ENCODE measurements at places on chromosomes 3 and 15.

DNA sequence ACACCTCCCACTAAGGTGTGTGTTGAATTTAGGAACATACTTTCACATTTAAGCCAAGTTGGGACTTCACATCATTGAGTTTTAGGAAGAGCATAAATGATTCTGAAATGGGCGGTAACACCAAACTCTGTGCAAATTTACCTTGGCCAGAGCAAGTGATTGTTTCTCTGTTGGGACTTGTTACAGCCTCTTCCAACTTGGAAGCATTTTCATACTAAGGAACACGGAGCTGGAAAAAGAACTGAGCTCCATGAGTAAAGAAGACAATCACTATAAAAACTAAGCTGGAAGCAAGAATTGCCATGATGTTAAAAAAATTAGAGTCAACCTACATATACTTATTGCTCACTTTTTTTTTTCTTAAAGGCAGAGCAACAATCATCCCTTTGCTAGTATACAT lies 371.3 kb downstream of the ERC2 start:
- DNase-seq = no peak

DNA sequence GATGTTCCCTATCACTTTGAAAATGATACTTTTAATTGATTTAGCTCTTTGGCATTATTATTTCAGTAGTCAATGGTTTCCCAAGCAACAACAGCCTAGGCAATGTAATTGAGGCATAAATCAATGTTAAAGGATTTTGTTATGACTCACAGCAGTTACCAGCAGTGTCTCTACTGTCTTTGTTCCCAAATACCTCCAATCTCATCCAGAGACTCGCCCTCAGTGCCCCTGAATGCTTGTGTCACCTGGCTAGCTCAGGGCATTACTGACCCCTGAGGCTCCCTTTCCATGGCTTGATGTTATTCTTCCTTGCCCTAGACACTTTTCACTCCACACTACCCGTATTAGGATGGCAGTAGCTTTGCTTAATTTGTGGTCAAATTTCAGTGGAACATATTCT lies 227.2 kb downstream of the SQOR start:
- no peak for DNase-seq

DNA sequence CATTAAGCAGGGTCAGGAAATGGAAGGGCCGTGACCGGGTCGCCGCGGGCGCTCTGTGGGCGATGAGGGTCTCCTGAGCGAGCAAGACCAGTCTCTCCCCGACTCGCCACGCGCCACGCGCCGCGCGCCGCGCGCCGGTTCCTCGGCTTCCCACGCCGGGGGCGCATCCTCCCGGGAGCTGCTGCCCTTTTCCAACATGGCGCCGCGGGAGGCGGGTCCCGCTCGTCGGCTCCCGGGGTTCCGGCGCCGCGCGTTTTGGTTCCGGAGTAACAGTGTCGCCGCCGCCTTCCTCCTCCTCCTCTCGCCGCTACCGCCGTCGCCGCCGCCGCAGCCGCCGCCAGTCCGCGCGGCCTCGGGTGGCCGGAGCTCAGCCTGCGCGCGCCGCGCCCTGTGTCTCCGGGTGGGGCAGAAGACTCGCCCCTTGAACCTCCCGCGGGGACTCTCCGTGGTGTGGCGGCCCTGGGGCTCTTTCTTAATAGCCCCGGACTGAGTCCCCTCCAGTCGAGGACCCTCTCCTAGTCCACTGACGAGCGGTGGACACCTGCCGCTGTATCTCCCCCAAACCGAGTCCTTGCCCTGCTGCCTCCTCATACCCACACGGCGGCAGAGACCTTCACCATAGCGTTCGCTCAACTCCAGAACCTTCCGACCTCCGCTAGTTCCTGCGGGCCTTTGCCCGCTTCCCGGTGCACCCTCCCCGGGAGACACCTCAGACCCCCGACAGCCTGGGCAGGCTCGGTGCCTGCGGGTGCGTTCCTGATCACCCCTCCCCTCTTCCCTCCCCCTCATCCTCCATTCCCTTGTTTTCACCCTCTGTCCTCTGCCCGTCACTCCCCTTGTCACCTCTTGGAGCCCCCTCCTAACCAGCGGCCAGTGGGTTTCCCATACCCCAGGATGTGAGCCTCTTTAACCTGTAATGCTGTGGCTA lies at the start of gene MAP2K5:
MAP2K5 (plus strand) TSS at position 284 of the 928 bp plus-strand sequence; CDS start at position 917, 633 bp downstream.
- DNase-seq = no peak

DNA sequence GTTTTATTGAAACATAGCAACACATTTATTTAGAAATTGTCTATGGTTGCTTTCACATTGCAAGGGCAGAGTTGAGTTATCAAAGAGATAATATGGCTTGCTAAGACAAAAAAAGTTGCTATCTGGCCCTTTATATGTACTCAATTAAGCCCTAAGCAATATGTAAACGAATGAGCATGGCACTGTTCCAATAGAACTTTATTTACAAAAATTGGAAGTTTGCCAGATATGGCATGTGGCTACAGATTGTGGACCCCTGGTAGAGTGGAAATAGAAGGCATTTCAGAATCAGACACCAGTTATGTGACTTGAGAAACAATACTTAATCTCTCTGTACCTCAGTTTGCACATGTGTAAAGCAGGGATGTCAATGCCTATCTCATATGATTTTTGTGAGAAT lies 515.6 kb upstream of the SGO1 start:
- no peak for DNase-seq

DNA sequence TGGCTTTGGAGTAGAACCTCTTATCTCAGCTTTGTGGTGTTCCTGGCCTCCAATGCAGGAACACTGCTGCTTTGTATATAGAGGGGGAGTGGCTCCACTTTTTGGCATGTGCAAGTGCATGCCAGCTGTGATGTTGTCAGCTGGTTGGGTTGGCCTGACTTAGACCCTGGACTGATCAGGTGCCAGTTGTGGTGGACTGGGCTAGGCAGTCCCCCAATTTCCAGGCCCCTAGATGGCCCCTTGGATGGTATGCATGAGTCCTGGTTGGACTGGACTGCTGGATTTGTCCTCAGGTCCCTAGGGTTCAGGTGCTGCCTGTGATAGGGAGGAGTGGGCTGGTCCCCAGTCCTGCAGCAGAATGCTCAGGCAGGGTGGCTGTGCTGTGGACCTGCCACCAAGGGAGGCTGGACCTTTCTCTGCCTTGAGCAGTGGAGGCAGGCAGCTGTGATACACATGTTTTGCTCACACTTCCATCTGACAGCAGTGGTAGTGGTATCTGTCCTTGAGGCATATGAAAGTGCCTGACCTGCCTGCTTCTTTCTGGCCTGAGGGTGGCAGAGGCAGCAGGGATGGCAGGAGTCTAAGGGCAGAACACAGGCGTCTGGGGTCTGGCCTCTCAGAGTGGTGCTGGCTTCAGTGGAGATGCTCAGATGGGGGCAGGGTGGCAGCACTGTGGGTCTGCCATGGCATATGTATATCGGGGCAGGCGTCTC lies 74.8 kb downstream of the STXBP5L start:
- no peak for DNase-seq

GRCh38 chr3:67176396-67176795 lies 178.3 kb downstream of the KBTBD8 start:
- DNase-seq = no peak

DNA sequence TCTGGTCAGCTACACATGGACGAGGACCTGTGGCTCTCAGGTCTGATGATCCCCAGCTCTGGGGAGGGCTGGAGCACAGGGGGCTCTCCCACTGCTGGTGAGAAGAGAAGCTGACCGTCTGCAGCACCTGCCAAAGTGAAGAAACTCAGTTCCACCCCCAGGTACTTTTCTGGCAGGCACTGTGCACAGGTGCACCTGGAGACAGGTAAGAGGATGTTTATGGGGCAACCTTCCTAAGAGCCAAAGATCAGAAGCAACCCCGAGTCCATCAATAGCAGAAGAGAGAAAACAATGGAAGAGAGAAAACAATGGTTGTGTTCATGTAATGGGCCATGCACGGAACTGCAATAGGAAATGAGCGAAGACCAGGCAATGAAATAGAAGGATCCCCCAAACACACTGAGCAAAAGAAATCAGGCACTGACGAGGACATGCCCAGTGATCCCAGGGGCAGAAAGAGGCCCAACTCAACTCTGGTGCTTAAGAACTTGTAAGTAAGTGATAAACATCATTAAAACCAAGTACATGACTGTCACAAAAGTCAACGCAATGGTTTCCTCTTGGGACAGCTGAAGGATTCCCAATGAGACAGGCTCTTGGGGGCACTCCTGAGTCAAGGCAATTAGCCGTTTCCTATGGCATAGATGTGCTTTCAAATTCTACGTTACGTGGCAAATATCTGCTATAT lies 95.0 kb upstream of the ALDH1A3 start:
- DNase-seq = no peak

DNA sequence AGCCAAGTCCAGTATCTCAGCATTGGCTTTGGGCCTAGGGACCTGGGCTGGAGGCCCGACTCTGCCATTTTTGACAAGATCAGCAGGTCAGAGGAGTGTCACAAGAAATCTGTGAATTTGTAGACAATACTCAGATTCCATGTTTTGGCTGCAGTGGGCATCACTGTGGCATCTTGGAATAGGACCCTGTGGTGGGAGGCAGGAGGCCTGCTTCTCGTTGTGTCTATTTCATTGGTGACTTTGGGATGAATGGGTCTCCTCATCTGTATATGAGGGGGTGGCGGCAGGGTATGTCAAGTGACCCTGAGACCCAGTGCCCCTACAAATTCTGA lies 3.3 kb downstream of the C15orf39 start:
- no peak for DNase-seq

DNA sequence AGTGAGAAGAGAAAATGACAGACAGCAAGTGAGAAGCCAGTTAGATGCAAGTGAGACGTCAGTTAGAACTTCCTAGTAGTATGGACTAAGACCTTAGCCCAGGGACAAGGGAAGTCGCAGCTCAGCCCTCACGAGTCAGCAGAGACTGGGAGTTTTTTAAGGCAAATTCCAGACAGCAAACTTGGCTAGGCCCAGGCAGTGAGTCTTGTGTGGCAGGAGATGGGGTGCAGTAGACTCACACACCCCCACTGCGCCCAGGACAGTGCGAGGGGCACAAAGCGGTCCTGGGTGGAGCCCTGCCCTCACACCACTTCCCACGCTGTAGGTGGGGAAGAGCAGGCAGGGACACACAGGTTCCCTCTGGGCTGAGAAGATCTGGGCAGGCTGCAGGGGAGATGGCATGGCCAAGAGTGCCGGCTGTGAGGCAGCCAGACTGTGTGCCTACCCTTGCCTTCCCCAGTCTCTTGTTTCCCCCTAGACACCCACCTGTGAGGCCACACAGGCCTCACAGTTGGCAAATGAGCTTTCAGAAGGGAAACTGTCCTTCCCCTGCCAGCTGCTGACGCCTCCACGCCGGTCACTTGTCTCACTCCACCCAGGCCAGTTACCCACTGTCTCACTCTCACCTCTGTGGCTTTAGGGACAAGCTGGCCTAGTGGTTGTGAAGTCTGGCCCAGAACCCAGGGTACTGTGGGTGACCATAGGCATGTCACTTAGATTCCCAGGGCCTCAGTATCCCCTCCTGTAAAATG lies 13.7 kb upstream of the PRKCD start:
- DNase-seq = no peak

DNA sequence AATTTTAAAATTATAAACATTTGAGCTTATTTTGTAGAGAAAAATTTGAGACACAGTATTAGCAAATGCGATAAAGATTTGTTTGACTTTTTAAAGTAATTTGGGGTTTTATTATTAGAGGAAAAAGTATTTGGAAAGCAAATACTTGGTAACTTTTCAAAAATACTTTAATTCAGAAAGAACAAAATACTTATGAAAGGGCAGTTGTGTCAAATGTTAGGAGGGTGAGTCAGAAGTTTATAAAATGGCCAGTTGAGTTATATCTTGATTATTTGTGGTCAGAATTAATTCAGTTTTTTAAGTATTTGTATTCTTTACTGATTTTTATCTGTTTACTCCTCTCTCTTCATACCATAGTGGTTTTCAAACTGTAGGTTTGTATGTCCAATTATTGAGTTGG lies 12.1 kb downstream of the LACTB start:
- DNase-seq = no peak
